ENCODE measurements at places on chromosomes 13 and 19.

GRCh38 chr13:22112956-22113745 is 442.3 kb downstream of the FGF9 start:
- DNase-seq, result no peak

DNA sequence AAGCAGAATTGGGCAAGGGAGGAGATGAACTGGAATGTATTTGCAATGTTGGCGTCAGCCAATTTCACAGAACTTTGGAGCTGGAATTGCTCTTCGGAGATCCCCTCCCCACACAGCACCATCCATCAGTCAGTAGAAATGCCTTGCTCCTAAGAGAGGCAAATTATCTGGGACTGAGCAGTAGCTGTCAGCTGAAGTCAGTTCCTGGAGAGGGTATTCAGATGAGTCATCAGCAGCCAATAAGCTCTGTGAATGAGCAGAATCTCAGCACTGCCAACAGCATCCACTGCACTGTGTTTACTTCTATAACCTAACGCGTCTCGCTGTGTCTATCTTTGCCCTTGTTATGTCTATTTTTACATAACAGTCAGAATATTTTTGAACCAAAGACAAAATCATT is 213.7 kb downstream of the SLITRK5 start:
- DNase-seq, result no peak

GRCh38 chr19:24069905-24070657 is 16.9 kb upstream of the ZNF254 start:
- DNase-seq, result no peak

DNA sequence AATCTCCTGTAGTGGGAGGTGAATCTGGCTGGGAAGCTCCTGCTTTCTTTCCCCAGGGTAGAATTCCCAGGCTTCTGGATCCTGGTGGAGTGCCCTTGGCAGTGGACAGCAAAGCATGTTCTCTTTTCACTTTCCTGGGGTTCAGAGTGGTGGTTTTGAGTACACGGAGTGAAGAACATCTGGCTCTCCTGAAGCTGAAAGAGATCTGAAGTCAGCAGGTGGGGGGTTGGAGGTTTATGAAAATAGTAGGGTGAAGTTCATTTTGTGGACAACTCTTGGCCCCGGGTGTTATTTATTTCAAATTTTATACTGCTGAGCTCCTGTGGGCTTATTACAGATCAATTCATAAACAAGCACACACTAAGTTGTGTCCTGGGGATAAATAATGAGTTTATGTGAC is 497.3 kb downstream of the KLF5 start:
- DNase-seq, result no peak

DNA sequence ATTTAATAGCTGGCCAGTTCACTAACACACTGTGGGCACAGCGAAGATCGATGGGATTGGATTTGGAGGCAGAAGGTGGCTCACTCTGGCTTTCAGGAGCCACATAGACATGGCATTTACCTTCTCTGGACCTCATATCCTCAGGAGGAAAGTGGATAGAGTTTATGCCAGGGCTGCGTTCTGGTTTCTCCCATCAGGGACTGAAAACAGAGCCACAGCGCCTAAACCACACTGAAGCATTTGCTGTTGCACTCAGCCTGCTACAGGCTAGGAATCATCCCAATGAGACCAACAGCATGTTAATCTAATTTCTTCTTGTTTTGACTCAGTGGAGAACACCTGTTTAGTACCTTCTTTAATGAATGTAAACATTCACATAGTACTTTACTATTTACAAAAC is 1.6 kb downstream of the CYSLTR2 start:
- DNase-seq, result no peak
